Caco-2 (cell line): ENCODE measurements at places on chromosomes 5 and 9. TPM values are rescaled to one million over a fixed set of nuclear protein-coding genes. Genes with fewer than 3 reads are reported as not detected.
A peak's percentile ranks its signal among the peaks of the same experiment; 100 is the strongest.

Gene NEUROG1
- not detected in 2 replicates for total RNA-seq

Gene ENG
- total RNA-seq, result 0.18 and 0.53 TPM in 2 replicates

Gene GHR
- 0.54 and 1.2 TPM in 2 replicates for total RNA-seq

Gene ANKRD33B
- 22.8 and 25.3 TPM in 2 replicates for total RNA-seq

Gene PCDHGB7
- total RNA-seq, result 2.3 and 2.4 TPM in 2 replicates

Gene TYRP1
- not detected in 2 replicates for total RNA-seq

DNA sequence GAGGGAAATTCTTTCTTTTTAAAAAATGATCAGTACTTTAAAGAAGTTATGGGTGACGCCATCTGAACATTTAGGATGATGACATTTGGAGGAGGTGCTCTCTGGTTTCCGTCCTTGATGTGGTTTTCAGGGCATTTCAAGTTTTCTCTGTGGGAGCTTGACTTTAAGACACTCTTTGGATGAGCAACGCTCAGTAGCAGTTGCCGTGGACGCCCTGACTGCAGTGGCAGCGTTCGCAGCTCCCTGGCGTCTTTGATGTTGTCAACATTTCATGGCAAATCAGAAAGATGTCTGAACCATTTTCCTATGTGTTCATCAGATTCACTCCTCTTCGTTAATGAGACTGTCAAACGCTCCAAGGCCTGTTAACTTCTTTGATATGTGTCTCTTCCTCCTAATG is 86.1 kb downstream of the ZNF354C start:
- H3K27me3 ChIP-seq, result no peaks in the 10 kb centered on the region
- no peaks in the 10 kb centered on the region for H3K36me3 ChIP-seq
- H3K27ac ChIP-seq, result no peak overlapping the region

GRCh38 chr5:169870211-169870610 is 110.1 kb downstream of the INSYN2B start:
- DNase-seq, result no peak
- H3K27me3 ChIP-seq, result no peaks in the 10 kb centered on the region; the same call in 1 of the 2 replicates
- H3K4me3 ChIP-seq, result no peak overlapping the region
- no peak overlapping the region for H3K27ac ChIP-seq
- no peaks in the 10 kb centered on the region for H3K36me3 ChIP-seq

- H3K4me3 ChIP-seq, result no peak overlapping the region
- H3K27me3 ChIP-seq, result no peaks in the 10 kb centered on the region
- DNase-seq, result peak; percentile 21
- no peaks in the 10 kb centered on the region; the same call in 1 of the 2 replicates for H3K36me3 ChIP-seq
- no peak overlapping the region for H3K27ac ChIP-seq
Measured at GRCh38 chr9:137396227-137396626, 26.7 kb downstream of the EXD3 start.

GRCh38 chr5:167507463-167508233 is 783.8 kb upstream of the WWC1 start:
- no peak overlapping the region for H3K4me3 ChIP-seq
- no peaks in the 10 kb centered on the region for H3K4me1 ChIP-seq
- H3K36me3 ChIP-seq, result no peaks in the 10 kb centered on the region

GRCh38 chr5:96293966-96294883 is 138.8 kb downstream of the PCSK1 start:
- H3K27ac ChIP-seq, result no peak overlapping the region
- H3K27me3 ChIP-seq, result no peaks in the 10 kb centered on the region
- no peak for DNase-seq
